ENCODE measurements at places on chromosomes 1 and 21.

GRCh38 chr1:109208394-109208793 is 5.3 kb upstream of the SARS1 start:
- no peak for DNase-seq

DNA sequence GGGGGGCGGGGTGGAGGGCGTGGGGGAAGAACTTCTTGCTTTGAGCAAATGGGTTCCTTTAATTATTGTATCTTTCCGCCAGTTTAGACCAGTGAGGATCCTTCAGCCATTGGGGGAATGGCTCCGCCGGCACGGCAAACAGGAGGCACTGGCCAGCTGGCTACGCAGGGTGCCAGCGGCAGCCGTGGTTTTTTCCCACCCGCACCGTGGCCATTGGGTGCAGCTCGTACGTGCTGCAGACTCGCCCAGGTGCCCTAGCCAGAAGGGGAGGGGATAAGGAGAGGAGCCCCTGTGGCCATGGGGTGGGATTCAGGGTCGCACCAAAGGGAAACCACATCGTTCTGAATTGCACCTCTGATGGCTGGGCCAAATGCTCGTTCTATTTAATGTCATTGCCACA is 65.6 kb downstream of the RGSL1 start:
- no peak for DNase-seq

- DNase-seq = no peak
Observed at GRCh38 chr1:246566813-246567645, 773 bp downstream of the CNST start.

DNA sequence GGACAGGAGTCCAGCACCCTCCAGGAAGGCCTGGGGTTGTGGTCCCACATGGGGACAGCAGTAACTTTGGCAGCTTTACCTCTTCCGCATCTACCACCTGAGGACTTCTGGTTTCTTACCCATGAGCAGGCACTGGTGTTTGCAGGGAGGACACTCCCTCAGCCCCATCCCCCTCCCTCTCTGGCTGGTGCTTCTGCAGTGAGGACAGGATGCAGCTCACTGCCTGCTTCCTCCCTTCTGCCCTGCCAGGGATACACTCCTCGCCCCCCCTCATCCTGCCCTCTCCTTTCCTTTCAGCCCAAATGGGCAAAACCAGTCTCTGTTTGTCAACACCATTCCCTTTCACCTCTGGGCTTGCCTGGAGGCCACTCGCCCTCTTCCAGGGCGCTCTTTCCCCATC is 62.4 kb downstream of the KIRREL1 start:
- DNase-seq = no peak

DNA sequence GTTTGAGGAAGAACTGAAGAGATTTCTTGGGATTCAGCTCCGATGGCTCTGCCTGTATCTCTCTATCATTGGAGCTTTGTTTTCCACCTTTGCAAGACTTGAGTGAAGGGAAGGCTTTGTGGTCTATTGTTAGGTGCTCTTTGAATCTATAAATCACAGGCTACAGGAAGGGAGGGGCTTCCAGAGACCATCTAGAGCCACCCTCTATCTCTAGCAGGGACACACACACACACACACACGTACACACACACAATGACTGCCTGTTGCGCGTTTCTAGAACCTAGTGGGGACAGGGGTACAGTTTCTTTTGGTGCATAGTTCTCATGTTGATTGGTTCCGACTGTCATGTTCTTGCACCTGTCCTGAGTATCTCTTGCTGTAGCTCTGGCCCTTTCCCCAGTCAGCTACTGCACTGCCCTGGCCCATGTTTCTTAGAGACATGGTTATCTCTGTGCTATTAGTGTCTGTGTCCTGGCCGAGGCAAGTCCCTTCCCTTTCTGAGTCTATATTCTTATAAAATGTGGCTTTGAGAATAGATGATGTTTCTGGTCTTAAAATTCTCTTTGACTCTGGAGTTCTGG is 60.7 kb downstream of the MAN1C1 start:
- DNase-seq = no peak

DNA sequence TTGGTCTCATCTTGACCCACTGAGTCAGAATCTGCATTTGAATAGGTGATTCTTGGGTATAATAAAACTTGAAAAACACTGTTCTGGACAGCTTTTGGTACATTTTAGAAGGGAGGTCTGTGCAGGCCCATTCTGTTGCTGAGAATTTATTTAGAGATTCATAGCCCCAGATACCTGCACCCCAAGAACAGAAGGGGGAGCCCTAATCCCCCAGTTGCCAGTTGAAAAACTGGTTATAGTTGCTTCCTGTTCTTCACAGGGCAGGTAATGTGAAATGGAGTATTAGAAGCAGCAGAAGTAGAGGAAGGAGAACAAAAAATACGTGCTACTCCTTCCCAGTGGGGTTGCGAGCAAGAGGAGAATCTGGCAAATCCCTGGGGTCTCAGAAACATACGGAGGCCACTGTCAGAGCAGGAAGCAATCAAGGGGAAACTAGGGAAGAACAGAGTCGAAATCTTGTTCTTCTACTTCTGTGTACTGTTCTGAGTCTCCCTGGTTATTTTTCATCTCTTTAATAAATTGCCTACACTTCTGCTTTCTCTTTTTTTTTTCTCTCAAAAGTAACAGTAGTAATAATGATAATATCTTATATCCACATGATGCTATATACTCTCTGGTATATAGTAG is 4.6 kb upstream of the CLCA2 start:
- no peak for DNase-seq

DNA sequence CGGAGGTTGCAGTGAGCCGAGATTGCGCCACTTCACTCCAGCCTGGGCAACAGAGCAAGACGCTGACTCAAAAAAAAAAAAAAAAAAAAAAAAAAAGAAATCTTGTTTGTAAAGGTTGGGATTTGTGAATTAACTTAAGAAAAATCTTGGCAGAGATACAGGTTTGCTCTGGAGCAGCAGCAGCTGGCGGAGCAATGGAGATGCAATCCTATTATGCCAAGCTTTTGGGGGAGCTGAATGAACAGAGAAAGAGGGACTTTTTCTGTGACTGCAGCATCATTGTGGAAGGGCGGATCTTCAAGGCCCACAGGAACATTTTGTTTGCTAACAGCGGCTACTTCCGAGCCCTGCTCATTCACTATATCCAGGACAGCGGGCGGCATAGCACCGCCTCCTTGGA is 5.6 kb downstream of the ZBTB8B start:
- no peak for DNase-seq

DNA sequence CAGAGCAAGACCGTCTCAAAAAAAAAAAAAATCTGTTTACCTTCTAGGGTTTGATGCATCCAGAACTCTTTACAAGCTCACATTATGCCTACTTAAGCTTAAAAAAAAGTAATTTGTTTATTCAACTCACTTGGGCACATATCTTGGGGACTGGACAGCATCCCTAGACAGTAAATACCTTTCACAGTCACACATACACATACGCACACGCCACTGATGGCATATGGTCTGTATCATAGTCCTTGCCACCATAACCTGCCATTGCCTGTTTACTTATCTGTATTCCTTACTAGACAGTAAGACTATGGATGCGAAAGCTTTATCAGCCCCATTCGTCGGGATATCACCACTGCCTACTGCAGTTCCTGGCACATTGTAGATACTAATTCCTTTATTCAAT is 446.3 kb upstream of the RGS18 start:
- DNase-seq = no peak

- DNase-seq = no peak
Observed at GRCh38 chr1:246069581-246069980, 437.5 kb downstream of the SMYD3 start.

GRCh38 chr1:23624440-23624839 is 65.1 kb upstream of the ID3 start:
- DNase-seq = no peak

DNA sequence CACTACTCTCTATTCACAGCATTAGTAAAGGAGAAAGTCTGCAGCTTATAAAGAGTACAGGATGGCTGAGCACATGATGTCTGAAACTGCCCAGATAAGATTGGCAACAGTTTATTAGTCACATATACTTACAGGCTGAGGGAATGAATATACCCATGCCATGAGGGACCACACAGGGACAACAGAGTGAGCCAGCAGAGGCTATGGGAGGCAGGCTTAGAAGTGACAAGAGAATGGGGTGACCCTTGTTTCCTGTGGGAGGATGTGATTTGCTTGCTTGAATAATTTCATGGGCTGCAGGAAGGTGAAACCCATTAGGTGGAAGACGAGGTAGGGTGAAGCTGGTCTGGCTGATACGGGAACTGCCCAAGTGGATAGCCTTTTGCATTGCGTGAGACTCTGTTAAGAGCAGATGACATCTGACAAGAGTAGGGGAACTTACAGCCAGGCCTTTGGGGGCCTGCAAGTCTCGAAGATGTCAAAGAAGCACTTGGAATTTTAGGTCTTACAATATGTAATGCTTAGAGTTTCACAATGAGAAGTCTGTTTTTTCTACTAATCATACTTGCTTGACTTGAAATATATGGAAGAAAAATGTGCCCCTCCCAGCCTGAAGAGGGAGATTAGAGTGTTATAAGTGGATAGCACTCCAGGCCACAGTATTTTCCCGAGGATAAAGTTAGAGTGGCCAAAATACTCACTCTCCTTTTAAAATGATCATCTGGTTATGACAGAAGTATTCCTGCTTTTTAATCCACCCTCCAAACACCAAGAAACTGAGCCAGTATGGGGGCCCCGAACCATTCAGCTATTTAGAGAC is 34.6 kb upstream of the TNFSF4 start:
- DNase-seq = no peak

GRCh38 chr1:87346130-87346814 is 17.6 kb downstream of the LMO4 start:
- no peak for DNase-seq

- DNase-seq = no peak
Observed at GRCh38 chr1:201172999-201173610, 17.5 kb upstream of the IGFN1 start.

DNA sequence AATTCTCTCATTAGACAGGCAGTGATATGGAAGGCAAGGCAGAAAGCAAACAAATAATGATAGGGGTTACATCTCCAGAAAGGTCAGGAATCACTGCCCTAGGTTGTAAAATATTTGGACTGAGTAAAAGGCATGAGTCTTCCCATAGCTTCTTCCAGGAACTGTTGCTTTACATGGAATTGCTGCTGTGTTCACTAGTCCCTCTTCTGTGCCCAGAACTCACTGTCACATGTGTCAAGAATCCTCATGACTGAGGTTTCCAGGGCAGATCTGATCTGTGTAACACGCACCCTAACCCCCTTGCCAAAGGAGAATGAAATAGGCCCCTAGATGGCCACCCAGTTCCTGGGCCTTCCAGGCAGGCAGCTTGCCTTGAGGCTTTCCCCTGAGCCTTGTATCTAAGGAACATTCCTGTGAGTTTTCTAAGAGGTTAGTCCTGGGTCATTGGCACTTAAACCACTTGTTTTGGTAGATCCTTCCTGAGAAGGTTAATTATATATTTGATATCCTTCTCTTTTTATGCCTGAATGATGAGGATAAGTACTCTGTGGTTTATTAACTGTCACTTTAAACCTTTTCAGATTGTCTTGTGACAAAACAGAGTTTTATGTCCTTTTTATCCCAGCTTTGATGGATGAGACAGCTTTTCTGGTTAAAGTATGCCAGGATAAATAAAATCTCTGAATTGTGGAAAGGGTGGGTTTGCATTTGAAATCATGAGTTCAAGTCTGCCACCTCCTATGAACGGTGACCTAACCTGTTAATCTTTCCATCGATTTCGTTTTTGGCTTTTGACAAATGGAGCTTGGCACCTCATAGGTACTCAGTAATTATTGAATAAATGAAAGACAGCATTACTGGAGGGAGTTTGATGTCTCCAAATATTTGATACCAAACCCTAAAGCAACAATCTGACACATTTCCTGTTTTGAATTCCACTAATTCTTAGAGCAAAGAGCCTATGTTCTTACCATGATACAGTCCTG is 163.3 kb downstream of the DHRS3 start:
- no peak for DNase-seq

DNA sequence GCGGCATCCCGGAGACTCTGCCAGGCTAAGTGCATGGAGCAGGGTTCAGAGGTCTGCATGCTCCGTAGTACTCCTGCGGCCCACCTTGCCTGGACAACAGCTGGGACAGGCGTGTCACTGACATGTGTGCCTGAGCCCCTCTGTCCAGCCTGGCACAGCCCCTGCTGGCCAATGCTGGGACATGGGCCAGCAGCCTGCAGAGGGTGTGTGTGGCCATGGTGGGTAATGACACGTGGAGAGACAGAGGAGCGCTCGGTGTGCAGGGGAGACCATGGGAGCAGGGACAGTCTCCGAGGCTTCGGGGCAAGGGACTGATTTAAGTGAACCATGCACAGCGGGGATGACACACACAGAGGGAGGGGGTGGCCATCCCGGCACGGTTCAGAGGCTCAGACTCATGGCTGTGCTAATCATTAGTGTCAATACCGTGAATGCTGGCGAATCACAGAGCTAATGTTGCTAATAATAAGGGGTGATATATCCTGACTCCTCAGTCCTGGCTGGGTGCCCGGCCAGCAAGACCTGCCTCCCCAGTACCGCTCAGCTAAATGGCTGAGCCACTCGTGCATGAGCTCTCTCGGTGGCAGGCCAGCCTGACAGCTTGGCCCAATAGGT is 41.5 kb downstream of the IGSF21 start:
- DNase-seq = no peak

- DNase-seq = no peak
Observed at GRCh38 chr1:5111581-5111980, 457.2 kb downstream of the AJAP1 start.

- DNase-seq = no peak
Observed at GRCh38 chr21:26194326-26194725, 23.8 kb upstream of the APP start.

DNA sequence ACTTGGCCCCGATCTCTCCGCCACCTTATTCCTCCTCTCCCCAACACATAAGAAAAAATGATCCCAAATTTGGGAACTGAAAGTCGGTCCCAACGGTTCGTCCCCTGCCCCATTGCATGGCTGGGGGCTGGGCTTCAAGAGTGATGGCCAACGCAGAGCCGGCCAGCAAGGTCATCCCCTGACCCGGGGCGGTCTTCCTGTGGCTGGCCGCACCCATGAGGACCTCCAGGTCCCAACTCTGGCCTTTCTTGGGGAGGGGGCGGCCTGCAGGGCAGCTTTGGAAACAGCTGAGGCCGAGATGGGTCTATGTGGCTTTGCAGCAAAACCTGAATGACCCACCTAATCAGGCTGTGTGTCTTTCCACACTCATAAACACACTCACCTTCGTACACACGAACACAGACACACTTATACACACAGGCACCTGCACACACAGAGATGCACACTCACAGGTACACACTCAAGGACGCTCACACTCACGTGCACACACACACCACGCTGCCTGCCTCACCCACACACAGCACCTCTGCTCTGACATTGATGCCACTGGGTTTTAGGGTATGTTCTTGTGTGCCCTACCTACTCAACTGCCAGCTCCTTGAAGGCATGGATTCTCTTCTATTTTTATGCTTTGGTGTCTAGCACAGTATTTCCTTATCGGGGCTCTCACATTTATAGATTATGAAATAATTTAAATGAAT is 562 bp downstream of the DYNLT5 start:
- DNase-seq = no peak
